Placental epithelial cell (primary cell): ENCODE measurements at places on chromosomes 16 and 17. TPM values are rescaled to one million over a fixed set of nuclear protein-coding genes. Genes with fewer than 3 reads are reported as not detected.

KRTAP9-4 gene
- total RNA-seq: not detected in 2 replicates

CCDC102A gene
- total RNA-seq: 13.2 and 16.9 TPM in 2 replicates

SLC9A5 gene
- total RNA-seq: 0.33 and 1.6 TPM in 2 replicates

ITGB4 gene
- total RNA-seq: 30.2 and 274 TPM in 2 replicates

TOP2A gene
- total RNA-seq: 16.9 and 28.3 TPM in 2 replicates

C17orf67 gene
- total RNA-seq: 1.3 and 1.6 TPM in 2 replicates

ABCC3 gene
- 0.39 and 0.43 TPM in 2 replicates for total RNA-seq

CCDC78 gene
- 2.3 and 5.5 TPM in 2 replicates for total RNA-seq

TRPV2 gene
- 0.79 and 0.87 TPM in 2 replicates for total RNA-seq

PRAC2 gene
- not detected in 2 replicates for total RNA-seq

RAP1GAP2 gene
- total RNA-seq: 19.4 and 47.5 TPM in 2 replicates

FN3KRP gene
- total RNA-seq: 10.0 and 19.2 TPM in 2 replicates
